ENCODE measurements at places on chromosomes 2 and 18.
A peak's percentile ranks its signal among the peaks of the same experiment; 100 is the strongest.

GRCh38 chr18:40249390-40250080 lies 1705.5 kb upstream of the PIK3C3 start:
- DNase-seq: no peak

DNA sequence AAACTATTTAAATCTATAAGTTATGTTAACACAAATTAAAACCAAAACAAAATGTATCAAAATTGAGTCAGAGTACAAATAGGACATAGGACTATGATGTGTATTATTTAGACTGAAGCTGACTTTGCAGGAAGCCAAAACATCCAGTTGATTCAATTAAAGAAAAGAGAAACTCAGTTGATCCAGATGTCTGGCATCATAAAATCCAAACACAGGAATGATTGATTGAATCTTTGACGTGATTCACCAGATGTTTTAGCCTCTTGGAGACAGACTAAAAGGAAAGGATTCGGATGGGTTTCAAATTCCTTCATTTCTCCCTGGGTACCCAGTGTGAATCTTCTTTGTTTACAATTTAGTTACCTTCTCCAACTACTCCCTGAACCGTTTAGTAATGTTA lies 272.9 kb downstream of the IRS1 start:
- DNase-seq: no peak

- DNase-seq: no peak
Observed at GRCh38 chr2:199144546-199144945, 313.2 kb downstream of the SATB2 start.

- DNase-seq: no peak
Observed at GRCh38 chr18:13221869-13222855, 3.6 kb downstream of the LDLRAD4 start.

DNA sequence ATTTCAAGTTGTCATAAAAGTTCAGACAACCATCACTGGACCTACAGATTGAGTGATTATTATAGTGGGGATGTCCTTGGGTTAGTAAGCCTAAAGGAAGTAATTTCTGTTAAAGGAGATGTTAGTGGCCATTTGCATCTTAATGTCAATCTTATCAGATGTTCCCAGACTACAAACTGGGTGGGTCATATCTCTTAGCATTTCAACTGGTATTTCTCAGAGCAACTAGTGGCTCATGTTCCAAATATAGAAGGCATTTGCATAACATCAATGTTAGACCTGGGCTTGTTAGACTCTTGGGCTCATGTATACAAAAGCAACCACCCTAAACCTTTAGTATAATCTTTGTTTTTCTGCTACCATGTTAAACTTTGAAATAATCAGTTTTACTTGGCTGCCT lies 17.9 kb downstream of the PLEKHA3 start:
- DNase-seq: no peak

GRCh38 chr2:74457549-74458131 lies 598 bp upstream of the WBP1 start:
- peak; percentile 72 for DNase-seq

Measured in T-helper 9 cell (primary cell).